ENCODE measurements at places on chromosomes 6 and 20.

DNA sequence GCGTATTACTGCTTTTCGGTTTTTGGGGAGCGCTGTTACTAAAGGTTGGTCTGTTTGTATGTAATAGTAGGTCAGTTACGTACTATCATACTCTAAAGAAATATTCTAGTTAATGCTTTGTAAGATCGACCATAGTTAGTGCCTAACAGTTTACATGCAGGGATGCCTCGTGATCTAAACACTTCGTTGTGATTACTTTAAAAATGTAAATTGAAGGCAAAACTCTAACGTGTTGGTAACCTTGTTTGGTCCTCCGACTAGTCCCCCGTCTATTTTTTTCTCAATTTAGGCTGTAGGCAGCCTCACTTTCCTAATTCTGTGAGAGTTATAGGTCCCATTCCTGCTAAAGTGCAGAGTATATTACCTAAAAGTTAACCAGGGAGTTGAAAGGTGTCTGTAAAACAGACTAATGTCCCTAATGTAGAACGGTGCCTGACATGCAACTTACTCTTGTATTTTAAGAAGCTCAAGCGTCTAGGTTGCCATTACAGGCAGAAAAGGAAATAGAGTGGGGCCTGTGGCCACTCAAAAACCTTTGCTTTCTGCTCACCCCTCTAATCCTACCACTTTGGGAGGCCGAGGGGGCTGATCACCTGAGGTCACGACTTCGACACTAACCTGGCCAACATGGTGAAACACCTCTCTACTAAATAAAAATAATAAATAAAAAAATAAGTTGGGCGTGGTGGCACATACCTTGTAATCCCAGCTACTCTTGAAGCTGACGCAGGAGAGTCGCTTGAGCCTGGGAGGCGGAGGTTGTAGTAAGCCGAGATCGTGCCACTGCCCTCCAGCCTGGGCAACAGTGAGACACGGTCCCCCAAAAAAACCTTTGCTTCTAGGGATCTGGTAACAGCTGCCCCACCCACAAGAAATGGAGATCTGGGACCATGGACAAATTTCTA, 37.8 kb downstream of the HFE start:
- DNase-seq = no peak

DNA sequence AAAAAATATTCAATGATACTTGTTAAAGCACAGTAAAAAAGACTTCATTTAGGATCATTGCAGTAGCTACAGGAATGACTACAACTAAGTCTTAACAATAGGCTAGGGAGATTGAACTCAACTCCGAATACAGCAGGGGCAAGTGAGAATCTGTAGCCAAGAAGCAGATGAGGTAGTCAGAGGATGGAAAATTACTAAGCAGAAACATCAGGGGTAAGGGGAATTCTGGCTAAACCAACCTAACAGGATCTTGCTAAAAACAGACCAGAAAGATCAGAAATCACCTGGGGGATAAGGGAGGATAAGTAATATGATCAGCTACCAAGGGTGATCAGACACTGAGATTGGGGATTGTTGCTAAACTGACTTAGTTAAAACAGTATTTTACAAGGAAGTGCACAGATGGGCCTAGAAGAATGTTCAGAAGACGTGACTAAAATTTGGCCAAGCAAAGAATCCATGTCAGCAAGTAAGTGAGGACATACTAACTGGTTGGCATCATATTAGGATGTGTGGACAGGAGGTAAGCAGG, 217.5 kb downstream of the TENT5A start:
- DNase-seq = no peak

- no peak for DNase-seq
Measured at GRCh38 chr6:98970469-98970868, 22.7 kb upstream of the FBXL4 start.

DNA sequence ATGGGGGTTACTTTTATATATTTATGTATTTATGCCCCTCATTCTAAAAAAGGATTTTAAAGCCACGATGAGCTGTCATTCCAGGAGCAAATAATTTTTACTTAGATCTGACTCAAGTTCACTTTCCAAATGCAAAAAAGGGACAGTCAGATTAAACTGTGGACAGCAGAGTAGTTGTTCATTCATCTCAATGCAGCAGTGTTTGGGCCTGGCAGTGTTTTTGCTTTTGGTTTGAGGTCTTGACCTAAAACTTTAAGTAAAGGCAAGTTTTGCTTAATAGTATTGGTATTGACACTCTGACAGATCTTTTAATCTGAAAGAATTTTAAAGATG, 13.9 kb downstream of the JARID2 start:
- no peak for DNase-seq

DNA sequence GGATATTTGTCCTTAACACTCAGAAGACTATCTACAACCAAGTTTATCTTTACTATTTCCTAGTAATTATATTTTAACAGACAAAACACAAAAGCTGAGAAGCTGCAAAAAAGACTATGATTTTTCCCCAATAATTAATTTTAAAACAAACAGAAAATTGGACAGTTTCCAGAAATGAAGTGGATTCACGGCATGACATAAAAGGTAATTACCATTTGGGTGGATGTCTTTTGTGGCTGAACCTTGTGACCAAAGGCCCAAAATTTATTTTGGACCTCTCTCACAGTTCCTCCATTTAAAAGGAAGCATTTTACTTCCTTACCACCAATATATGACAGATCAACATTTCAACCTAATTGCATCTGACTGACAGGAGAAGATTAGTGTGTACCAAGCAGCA, 90.2 kb downstream of the GMDS start:
- DNase-seq = no peak

DNA sequence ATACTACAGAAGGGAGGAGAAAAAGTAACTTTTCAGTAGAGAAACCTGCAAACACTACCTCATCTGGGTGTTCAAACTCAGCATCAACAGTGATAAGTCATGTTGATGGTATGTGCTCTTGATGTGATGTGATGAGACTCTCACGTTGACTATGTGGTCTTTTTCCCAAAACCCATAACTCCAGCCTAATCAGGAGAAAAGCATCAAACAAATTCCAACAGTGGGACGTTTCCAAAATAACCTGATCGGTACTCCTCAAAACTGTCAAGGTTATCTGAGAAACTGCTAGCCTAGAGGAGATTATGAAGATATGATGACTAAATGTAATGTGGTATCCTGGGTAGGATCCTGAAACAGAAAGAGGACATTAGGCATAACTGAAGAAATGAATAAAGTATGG, 41.9 kb upstream of the TAB2 start:
- no peak for DNase-seq

- no peak for DNase-seq
Measured at GRCh38 chr6:16754876-16755275, 6.4 kb downstream of the ATXN1 start.

DNA sequence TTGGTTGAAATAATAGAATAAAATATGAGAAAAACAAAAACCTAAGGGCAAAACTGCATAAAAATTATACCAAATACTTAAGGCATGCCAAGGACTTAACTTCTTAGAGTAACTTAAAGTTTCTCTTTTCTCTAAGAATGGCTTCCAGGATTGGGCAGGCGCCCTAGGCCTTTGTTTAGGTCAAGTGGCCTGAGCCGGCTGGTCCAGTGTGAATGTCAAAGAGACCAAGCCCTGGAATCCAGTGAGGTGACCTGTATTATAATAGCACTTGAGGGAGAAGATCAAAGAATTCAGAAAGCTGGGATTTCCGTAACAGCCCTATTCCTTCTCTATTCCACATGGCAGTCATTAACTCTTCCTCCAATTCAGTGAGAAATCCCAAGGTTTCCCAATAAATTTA, 6.6 kb downstream of the METTL24 start:
- DNase-seq = no peak

GRCh38 chr6:168418711-168419121, 22.3 kb upstream of the SMOC2 start:
- no peak for DNase-seq

DNA sequence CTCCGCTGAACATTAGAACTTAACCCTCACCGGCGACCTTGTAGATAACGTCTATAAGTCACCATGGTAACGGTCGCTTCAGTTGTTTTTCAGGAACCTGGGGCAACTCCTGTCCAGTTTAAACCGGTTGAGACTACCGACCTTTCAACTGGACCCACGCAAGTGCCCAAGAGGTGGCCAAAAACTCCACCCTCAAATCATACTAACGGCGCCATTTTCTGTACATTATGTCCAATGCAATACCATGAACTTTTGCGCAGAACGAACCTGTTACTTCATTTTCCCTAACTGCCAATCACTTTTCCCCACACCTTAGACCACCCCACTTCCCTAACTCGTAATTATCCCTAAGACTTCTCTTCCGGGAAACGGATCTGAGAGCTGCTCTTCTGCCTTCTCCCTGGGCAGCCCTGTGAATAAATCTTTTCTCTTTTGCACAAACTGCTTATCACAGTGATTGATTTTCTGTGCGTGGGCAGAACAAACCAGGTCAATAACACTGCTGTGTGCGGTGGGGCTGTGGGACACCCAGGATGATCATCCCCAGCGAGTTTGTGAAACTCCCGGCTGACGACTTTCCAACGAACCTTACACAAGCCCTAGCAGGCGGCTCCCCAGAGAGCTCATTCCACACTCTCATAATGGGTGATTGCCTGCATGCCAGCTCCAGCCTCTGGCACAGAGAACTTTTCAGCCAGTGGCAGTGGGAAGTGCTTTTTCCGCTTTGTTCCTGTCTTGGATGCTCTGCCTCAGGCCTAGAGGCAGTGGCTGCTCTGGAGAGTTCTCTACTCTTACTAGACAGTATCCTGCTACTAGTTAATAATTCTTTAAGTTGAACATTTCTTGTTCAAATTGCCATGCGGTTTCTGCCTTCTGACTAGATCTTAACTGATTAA, 28.6 kb downstream of the GPX5 start:
- no peak for DNase-seq

- no peak for DNase-seq
Measured at GRCh38 chr6:85127696-85128243, 322.1 kb upstream of the NT5E start.

DNA sequence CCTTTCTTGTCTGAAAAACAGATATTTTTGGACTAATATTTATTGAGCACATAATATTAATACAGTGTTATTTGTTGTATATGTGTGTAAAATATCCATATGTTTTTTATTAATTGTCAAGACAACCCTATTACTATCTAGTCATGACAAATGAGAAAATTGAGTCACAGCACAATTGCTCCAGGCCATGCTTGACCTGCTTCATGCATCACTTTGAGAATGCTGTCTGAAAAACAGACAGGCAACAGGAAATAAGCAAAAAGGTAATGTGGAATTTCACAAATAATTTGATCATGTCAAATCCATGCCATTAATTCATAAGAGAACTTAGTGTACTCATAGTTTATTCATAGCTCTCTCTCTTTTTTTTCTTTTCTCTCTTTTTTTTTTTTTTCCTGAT, 246.5 kb downstream of the RIMS1 start:
- DNase-seq = no peak

DNA sequence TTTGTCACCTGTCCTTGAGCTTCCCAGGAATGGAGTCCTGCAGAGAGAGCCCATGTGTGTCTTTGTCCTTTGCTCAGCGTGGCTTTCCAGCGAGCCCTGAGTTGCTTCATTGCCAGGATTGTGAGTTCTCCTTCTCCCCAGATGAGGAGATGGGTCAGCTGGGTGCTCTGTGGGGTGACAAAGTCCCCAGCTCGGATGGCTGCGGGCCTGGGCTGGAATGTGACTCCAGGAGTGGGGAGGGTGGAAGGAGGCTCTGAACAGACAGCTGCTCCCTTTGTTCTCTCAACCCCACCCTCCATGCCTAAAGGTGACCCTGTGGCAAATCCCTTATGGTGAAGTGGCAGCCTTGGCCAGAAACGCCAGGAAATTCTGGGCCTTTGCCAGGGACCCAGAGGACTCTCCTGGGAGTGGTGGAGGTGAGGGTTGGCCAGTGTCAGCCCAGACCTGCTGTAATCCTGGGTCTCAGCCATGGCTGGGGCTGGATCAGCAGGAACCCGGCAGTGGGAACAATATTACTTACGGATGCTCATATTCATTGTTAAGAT, 44.4 kb upstream of the CST5 start:
- DNase-seq = no peak

GRCh38 chr20:64099880-64100565, 7.3 kb downstream of the NPBWR2 start:
- DNase-seq = no peak

- no peak for DNase-seq
Measured at GRCh38 chr6:87617405-87617804, 27.5 kb downstream of the ORC3 start.

GRCh38 chr20:58131551-58132142, 96.8 kb downstream of the ANKRD60 start:
- no peak for DNase-seq

DNA sequence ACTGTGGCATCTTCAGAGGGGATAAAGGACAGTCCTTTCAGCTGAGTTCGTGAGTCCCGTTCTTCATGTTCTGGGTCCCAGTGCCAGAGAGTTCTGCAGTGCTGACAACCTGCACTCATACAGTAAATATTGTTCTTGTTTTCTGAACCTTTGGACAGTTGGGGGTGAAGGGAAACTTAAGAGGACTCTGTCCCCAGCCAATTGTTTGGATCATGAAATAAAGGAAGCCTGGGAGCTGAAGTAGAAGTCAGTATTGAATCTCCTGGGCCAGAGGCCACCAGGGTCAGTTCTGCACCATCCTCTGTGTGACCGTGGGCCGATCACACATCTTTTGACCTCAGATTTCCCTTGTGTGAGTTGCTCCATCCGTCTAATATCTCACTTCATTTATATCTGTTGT, 3.2 kb downstream of the SLC2A12 start:
- no peak for DNase-seq

GRCh38 chr20:515696-516095, 27.9 kb downstream of the CSNK2A1 start:
- no peak for DNase-seq

DNA sequence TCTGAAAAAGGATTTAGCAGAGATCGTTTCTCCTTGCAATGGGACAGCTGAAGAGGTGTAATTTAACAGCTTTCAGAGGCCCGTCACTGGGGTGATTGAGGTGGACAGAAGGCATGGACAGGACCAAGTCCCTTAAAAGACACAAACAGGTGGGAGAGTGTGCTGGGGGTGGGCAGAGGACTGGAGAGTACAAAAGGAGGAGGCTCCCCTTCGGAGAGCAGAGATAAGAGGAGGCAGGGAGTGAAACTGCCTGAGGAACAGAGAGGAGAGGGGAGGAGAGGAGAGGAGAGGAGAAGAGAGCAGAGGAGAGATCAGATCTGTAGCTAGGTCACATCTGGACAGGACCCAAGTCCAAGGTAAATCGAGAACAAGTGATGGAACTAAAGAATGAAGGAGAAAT, 48.6 kb upstream of the PKHD1 start:
- DNase-seq = no peak

- DNase-seq = no peak
Measured at GRCh38 chr6:27188061-27188884, 59.2 kb upstream of the PRSS16 start.
